Esophagus muscularis mucosa (tissue), 4 donors: ENCODE measurements at places on chromosomes 4 and X. TPM values are rescaled to one million over a fixed set of nuclear protein-coding genes. Genes with fewer than 3 reads are reported as not detected.

DNA sequence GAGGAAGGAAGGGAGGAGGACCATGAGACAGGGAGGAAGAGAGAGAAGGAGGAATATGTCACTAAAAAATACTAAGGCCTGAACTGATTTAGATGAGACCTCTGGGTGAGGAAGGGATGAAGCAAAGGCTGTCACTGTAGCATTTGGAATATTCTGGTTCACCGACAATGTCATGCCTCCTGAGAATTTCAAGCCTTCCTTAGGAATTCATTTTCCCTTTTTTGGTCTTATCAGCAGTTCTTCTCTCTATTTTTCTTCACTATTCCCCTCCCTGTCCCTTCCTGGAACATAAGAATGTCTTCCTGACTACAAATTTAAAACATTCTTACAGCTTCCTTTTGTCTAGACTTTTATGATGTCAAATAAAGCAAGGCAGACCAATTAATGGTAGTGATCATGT lies 527.8 kb downstream of the INPP4B start:
- DNase-seq: no peak

- no peak for DNase-seq
These were observed 726.0 kb downstream of the C4orf33 start for GRCh38 chr4:129821963-129822362.

DNA sequence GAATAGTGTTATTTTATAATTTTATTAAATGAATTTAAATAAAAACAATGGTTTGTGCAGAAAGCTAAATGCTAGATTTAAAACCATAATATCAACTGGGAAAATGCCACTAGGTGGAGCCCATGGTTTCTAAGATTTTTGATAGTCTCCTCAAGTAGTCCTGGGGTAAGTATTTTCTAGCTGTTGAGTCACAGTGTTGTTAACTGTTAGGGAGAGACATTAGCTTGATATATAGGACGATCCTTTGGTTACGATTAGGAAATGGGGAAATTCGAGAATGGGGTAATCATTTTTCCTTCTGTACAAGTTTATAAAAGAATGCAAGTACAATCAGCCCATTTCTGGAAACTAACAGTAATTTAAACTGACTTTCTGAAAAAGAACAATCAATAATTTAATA lies 378.4 kb downstream of the ANKRD50 start:
- DNase-seq: no peak

DNA sequence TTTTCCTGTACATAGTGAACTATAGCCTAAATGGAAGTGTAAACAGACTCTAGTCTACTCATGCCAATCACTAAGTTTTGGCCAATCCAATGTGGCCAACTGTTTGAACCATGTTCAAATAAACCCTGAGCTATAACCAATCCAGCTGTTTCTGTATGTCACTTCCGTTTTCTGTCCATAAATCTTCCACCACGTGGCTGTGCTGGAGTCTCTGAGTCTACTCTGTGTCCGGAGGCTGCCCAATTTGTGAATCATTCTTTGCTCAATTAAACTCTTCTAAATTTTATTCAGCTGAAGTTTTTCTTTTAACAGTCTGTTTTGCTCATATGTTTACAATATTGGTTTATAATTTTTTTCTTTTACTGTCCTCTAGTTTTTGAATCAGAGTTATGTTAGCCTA lies 112.3 kb upstream of the BANK1 start:
- DNase-seq: no peak

DNA sequence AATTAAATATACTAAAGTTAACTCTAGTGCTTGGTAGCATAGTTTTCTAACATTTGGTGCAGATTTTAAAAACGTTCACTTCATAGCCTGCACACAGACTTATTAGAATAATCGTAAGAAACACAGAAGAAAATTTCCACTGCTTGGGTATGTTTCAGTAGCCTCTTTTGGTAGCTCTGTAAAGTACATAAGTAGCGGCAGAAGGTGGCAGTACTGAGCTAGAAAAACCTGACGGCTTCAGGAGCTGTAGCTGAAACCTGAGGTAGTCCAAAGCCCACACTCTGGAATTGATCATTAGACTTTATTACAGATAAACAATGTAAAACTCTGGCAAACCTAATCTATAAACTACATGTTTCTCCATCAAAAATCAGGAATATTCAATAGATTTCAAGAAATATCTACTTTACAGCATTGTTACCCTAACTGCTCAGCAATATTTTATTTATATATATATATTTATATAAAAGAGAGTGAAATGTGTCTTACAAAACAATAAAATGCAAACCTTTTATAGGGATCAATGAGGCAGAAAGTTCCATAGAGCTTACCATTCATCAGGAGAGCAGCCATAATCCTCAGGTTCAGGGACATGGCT lies 88.2 kb downstream of the ATP8A1 start:
- no peak for DNase-seq

DNA sequence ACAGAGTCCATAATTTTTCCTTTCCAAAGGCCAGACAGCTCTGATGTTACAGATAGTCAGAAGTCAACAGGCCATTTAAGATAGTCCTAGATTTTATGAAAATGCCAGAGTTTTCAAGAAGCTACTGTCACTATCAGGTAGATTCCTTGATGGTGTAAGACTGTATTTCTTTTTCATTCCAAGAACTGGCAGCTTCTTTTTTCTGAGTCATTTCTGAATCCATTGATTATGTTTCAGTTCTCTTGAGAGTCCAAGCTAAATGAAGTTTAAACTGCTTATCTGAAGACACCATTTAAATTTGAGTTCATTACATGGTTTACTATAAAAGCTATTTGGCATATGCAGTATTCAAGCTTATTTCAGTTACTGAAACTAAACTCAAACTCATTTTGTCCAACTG lies 44.6 kb downstream of the RASSF6 start:
- DNase-seq: no peak

DNA sequence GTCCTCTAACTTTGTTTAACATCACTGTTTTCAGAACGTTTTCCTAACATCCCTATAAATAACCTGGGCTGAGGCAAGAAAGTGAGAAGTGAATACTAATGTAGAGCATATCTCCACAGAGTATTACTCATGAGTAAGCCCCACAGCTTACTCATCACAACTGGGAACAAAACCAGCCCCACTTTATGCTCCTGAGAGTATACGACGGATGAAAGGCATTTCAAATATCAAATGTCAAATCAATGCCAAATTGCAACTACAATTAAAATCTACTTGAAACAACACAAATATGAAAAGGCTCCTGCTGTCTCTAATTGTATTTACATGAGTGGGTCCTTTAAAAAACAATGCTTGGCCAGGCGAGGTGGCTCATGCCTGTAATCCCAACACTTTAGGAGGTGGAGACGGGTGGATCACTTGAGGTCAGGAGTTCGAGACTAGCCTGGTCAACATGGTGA lies 41.2 kb downstream of the SH3RF1 start:
- peak; percentile 68 for DNase-seq

DNA sequence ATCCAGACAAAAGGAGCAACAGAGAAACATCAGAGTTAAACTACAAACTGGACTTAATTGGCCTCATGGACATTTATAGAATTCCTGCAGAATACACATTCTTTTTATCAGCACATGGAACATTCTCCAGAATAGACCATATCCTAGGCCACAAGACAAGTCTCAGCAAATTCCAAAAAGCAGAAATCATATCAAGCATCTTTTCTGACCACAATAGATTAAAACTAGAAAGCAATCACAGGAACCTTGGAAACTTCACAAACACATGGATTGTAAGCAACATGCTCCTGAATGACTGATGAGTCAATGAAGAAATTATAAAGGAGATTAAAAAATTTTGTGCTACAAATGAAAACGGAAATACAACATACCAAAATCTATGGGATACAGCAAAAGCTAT lies 526.7 kb downstream of the PCDH7 start:
- DNase-seq: no peak

DNA sequence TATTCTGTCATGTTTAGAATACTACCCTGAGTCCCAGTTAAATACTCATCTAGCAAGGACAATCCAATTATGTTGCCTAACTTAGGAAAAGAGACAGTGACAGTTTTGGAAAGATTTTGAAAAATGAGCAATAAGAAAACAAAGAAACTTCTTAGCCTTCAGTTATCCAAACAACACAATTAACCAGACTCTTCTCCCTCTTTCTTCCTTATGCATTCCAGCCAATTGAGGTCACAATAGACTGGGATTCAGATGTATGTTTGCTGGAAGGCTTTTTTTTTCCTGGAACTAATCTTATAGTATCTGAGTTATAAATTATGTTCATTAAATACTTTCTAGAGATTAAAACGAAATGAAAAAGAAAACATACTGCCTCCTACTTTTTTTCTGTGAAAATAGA lies 109.6 kb downstream of the GUCY2F start:
- no peak for DNase-seq

GRCh38 chr4:15976456-15977447 lies 13.8 kb upstream of the FGFBP2 start:
- DNase-seq: no peak

GRCh38 chrX:132258509-132258908 lies 39.3 kb upstream of the RAP2C start:
- DNase-seq: no peak

DNA sequence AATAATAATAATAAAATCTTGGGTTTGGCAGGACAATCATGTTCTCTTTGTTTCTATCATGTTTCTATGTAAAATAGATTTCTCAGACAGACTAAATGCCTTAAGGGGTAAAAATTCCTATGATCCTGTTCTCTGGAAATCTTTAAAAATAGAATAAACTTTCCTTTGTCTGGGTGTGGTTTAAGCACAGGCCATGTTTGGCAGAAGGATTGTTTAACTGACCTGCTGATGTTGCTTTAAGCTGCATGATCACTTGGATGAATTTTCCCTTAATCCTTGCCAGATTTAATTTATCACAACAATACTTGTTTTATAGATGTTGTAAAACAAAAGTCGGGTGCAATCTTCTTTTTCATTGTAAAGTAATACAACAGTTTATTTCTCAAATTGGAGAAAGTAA lies 341.7 kb upstream of the FAT1 start:
- DNase-seq: no peak

DNA sequence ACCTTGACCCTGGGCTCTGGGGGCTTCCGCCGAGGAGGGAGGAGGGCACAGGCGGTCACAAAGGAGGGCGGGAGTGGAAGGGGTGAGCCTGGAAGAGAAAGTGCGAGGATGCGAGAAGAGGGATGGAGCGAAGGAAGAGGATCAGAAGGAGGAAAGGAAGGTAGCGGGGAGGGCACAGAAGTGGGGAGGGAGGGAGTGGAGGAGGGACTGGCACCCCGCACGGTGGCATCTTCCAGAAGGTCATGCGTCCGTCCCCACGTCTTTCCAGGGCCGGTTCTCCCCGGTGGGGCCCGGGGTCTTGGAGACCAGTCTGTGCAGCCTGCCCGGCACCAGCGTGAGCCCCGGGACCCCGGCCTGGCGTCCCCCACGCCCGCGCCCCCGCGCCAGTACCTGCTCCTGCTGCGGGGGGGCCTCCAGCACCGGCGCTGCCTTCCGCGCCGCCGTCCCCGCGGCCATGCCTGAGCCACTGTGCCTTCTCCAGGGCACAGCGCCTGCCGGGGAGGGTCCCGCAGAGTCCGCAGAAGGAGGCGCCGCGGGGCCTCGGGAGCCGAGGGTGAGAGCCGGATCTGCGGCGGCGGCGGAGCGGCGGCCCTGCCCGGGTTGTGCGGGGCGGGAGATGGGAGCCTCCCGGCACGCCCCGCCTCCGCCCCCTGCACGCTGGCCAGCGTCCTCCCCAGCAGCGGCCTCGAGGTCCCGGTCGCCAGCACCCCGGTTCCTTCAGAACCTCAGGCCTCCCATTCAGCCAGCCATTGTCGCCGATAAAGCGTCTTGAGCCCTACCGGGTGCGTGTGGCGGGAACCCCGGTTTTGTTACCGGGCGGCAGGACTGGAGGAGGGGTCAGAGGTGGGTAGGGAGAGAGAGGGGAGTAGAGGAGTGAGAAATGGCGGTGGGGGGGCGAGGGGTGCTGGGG lies at the start of gene RNF175:
Gene RNF175 (minus strand): TSS at position 618 of the 910 bp plus-strand sequence. CDS start 162 bp downstream, at position 456.
- no peak for DNase-seq

- peak; percentile 26 for DNase-seq
These were observed 94.7 kb downstream of the TMEM131L start for GRCh38 chr4:153560908-153561307.

DNA sequence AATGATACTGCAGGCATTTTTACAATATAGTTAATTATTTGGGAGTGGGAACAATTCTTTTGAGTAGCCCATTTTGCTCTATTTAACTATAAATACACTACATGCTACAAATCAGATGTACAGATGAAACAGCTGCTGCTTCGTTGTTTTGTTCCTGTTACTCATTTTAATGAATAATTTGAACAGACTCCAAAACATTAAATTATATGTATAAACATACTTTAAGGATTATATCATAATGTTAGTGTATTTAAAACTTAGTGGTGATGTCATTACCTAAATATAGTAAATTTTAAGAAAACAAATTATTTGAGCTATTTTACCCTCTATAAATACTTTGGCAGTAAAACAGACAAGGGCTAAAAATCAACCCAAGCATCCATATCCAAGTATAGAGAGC lies 60.7 kb downstream of the GAB1 start:
- no peak for DNase-seq

DNA sequence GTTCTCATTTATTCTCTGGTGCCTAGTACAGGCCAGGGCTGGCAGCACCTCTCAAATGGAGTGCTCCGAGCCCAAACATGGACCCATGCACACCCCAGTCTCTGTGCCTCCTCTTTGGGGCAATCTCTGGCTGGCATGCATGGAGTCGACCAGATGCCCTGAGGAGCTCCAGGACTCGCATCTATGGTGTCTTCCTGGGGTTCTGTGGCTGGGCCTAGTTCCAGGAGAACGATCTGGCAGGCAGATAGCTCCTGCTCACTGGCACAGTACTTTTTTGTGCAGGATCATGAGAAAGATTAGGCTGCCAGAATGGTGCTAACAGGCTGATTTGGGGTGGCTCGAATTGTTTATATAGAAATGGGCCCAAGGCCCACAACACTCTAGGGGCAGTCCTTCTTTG lies 72.0 kb upstream of the PJA1 start:
- no peak for DNase-seq

DNA sequence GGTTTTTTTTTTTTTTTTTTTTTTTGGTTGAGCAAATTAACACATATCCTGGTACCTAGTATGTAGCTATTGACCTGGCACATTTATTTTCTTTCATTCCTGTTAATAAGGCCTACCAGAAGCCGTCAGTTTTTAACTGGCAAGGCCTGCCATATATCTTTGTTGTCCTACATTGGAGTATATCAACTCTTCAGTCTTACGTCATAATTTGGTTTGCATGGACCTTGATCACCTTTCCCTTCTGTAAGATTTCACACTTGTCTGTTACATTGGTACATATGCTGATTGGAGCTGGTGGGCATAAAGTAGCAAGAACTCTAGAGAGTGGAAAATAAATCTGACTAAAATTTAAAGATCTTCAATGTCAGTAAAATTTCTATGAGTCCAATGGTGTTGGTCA lies 1658.0 kb downstream of the C4orf33 start:
- no peak for DNase-seq

Gene CITED1
- 0.66 TPM for total RNA-seq

Gene EREG
- 2.4 TPM for total RNA-seq

Gene HSFX1
- total RNA-seq: 1.2 TPM

Gene PCDH7
- 306 TPM for total RNA-seq

Gene DNAAF6
- total RNA-seq: not detected

Gene FRG2
- not detected for total RNA-seq

Gene KCND1
- 1.0 TPM for total RNA-seq

Gene MRPS18C
- 21.8 TPM for total RNA-seq

Gene UGT2B11
- total RNA-seq: not detected

Gene FAAH2
- 0.42 TPM for total RNA-seq
